Left lung (tissue), 14 donors: ENCODE measurements at places on chromosomes 5 and 9. TPM values are rescaled to one million over a fixed set of nuclear protein-coding genes. Genes with fewer than 3 reads are reported as not detected.

GRCh38 chr9:136656795-136657611, 5.7 kb upstream of the EGFL7 start:
- no peak overlapping the region for H3K4me3 ChIP-seq
- peaks cover 56% of the 10 kb centered on the region for H3K4me1 ChIP-seq
- H3K36me3 ChIP-seq = no peaks in the 10 kb centered on the region
- no peak for DNase-seq
- H3K27ac ChIP-seq = peak overlapping the region; percentile 85

DNA sequence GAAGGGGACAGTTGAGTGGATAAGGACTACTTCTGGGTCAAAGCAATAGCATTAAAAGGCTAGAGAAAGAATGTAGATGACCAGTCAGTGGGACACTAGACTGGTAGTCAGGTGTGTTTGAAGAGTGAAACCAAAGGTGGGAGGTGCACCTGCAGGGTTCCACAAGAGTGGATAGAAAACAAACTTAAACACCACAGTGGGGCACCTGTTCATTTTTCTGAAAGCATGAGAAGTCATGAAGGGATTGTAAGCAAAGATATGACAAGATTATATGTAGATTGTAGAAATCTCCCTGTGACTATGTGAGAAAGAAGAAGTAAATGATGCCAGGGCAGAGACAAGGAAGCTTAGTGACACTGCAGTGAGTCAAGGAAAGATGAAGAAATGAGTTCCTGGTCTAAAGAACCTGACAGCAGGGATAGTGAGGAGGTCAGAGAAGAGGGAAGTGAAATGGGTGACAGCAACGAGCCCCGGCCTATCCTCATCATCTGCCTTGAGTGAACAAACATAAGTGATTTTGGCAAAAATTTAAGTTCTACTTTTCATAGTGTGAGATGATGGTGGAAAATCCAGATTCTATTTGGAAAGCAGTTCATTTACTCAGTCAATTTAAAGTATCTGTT, 296.9 kb downstream of the TLE4 start:
- H3K36me3 ChIP-seq = no peaks in the 10 kb centered on the region
- no peak overlapping the region for H3K27ac ChIP-seq
- DNase-seq = no peak
- no peaks in the 10 kb centered on the region for H3K4me1 ChIP-seq

Gene SLC6A7
- not detected for total RNA-seq

DNA sequence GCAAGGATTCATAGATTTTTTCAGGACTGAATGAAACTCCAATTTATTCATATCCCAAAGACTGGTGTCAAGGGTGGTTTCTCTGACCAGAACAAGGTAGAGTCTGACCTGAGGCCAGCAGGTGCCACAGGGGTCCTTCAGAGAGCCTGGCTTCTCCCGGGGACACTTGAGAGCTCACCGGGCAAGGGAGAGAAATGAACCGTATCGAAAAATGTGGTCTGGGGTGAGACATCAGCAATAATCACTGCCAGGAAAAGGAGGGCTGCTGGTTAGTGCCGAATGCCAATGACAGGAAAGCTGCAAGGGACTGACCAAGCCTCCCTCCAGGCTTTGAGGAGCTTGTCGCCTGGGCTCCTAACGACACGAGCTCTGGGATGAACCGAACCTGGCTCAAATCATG, 142.7 kb downstream of the TTLL11 start:
- no peaks in the 10 kb centered on the region for H3K36me3 ChIP-seq
- no peaks in the 10 kb centered on the region for H3K4me1 ChIP-seq
- no peak overlapping the region for H3K4me3 ChIP-seq
- no peaks in the 10 kb centered on the region for H3K27me3 ChIP-seq

GRCh38 chr5:126998201-126998631, 32.1 kb downstream of the MARCHF3 start:
- H3K27ac ChIP-seq = no peak overlapping the region
- no peaks in the 10 kb centered on the region for H3K4me1 ChIP-seq
- H3K36me3 ChIP-seq = no peaks in the 10 kb centered on the region

- no peaks in the 10 kb centered on the region for H3K4me1 ChIP-seq
- no peak for DNase-seq
- H3K27ac ChIP-seq = no peak overlapping the region
- no peaks in the 10 kb centered on the region for H3K27me3 ChIP-seq
- no peaks in the 10 kb centered on the region for H3K36me3 ChIP-seq
- H3K4me3 ChIP-seq = no peak overlapping the region
These were observed 46.5 kb upstream of the VDAC1 start for GRCh38 chr5:134051305-134051704.

Gene IL13
- total RNA-seq = not detected
